Sciatic nerve (tissue), 2 donors: ENCODE measurements at places on chromosomes 16 and 17.

DNA sequence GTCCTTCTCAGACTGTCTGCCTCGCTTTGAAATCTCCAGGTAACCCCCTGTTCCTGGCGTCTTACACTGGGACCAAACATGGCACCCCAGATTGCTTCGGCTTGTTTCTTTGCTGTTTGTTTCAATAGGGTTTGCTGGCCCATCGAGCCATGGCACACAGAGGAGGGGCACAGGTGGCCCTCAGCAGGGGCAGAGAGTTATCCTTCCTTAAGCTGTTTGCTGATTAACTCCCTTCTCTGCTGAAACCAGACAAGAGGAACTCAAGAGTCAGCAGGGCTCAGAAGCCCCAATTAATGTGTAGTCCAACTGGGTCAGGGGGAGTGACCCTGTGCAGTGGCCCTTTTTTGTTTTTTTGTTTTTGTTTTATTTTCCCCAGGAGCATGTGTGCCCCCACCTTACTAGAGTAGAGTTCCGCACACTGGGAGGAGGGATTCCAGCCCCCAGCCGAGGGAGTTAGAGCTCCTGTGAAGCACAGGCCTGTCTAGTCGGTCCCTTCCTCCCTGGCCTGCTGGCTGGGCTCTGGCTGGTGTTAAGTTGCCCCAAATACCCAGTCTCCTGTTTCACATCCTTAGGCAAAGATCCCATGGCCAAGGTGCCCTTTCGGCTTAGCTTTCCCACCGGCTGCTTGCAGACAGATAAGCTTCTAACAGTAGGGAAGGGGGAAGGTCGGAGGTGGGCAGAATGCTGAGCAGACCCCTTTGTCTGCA, 39.3 kb downstream of the YPEL2 start:
- no peak for DNase-seq

- DNase-seq: no peak
These were observed 31.8 kb upstream of the NSRP1 start for GRCh38 chr17:30084788-30085187.

DNA sequence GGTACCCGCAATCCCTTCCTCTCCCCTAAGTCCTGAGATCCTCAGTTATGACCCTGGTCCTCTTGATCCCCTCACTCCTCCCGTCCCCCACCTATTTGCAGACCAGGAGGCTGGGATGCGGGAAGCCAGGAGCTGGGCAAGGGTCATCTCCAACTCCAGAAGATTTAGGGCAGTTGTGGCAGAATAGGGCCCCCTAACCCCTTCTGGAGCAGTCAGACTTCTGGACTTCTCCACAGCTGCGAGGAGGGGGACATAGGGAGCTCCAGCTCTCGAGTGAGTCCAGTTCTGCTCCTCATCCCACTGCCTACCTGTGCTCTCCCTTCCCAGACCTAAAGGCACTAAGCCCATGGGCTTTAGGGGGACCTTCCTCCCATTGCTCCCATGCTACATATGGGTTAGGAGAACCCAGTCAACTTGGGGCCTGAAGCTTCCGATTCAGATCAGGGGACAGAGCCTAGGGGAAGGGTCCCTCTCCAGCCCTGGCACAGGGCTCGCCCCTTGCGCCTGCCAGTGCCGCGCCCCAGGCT, 1.3 kb downstream of the WNK4 start:
- no peak for DNase-seq

DNA sequence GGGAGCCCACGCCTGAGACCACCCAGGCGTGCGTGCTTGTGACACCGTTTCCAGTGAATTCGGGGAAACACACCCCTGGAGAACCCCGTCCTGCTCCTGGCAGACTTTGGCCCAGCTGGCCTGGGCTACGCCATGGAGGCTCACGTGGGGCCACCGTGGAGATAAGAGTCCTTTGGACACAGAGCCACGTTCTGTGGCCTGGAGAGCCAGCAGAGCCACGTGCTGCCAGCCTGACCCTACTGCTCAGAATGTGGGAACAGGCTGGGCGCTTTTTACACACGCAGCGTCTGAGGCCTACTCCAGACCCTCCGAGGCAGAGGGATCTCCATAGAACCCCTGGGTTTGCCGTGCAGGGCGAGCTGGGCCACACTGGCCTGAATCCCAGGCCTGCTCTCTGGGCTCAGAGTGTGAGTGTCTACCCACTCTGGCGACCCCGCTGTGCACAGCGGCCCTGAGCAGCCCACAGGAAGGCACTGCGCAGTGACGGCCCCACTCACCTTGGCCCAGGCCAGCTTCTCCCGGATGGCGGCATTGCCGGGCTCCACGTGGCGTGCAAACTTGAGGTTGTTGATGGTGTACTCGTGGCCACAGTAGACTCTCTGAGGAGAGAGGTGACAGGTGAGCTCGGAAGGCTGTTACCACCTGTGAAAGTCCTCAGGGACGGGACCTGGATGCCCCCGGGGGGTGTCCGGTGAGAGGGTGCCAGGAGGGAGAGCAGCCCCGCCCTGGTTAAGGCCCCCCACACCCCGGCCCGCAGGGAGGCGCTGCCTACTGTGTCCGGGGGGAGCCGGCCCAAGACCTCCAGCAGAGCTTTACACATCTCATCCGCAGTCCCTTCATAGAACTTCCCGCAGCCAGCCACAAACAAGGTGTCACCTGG, 10.0 kb downstream of the HAGH start:
- DNase-seq: no peak

GRCh38 chr17:3015890-3016289, 47.5 kb downstream of the OR1D5 start:
- no peak for DNase-seq

- DNase-seq: no peak
These were observed 668 bp downstream of the MMP15 start for GRCh38 chr16:58026139-58026704.

GRCh38 chr17:44636562-44636961, 19.7 kb upstream of the MEIOC start:
- no peak for DNase-seq

GRCh38 chr16:68379472-68380347, 68.6 kb downstream of the SMPD3 start:
- no peak for DNase-seq

DNA sequence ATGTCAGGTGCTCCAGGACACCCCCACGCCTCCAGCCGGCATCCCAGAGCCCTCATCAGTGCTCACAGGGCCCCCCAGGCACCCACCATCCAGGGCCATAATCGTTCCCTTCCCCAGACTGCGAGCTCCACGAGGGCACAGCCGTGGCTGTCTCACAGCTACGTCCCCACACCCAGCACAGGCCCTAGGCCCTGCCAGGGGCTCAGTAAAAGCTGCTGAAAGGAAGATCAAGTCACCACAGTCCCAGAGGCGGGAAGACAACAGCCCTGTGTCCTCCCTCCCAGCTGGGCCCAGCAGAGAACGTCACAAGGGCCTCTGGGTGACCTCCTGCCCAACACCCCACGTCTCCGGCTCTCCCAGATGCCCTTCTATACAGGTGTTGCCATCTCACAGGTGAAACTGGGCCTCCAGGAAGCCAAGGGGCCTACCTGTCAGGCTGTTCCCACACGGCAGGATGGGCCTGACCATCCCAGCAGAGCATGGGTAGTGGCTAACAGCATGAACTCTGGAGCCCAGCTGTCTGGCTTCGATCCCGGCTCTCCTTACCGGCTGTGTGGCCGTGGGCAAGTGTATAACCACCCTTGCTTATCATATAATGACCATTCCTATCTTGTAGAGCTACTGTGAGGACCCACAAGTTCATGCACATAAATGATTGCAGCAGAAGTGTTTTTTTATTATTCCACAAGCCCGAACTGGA, 17.9 kb downstream of the ARL2BP start:
- DNase-seq: peak; percentile 56

DNA sequence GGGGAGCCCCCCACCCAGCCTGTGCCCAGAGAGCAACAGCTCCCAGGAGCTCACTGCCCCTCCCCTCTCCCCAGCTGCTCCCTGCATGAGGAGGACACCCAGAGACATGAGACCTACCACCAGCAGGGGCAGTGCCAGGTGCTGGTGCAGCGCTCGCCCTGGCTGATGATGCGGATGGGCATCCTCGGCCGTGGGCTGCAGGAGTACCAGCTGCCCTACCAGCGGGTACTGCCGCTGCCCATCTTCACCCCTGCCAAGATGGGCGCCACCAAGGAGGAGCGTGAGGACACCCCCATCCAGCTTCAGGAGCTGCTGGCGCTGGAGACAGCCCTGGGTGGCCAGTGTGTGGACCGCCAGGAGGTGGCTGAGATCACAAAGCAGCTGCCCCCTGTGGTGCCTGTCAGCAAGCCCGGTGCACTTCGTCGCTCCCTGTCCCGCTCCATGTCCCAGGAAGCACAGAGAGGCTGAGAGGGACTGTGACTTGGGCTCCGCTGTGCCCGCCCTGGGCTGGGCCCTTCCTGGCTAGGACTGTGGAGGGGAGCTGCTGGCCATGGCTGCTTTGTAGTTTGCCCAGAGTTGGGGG, 584 bp downstream of the TCAP start:
- no peak for DNase-seq

GRCh38 chr17:56594320-56595107, 1.0 kb downstream of the NOG start:
- no peak for DNase-seq

GRCh38 chr16:27387724-27388123, 14.2 kb upstream of the IL21R start:
- DNase-seq: no peak

GRCh38 chr16:20084624-20085226, 11.0 kb upstream of the GPR139 start:
- no peak for DNase-seq

DNA sequence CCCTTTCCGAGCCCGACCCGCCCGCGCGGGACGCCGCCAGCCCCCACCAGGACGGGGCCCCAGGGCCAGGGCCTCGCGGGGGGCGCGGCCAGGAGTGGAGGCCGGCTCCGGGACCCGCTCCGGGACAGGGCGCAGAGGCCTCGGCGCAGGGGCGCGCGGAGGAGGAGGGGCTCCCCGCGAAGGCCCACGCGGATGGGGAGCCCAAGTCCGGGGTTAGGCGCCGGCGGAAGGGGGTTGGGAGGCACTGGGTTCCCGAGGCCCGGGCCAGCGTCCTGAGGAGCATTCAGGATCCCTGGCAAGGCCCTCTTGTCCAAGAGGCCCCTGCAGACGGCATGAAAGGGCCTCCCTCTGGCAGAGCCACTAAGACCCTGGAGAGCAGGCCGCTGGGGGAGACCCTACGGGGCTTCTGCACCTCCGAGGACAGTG, 57.8 kb upstream of the CIBAR2 start:
- DNase-seq: no peak

DNA sequence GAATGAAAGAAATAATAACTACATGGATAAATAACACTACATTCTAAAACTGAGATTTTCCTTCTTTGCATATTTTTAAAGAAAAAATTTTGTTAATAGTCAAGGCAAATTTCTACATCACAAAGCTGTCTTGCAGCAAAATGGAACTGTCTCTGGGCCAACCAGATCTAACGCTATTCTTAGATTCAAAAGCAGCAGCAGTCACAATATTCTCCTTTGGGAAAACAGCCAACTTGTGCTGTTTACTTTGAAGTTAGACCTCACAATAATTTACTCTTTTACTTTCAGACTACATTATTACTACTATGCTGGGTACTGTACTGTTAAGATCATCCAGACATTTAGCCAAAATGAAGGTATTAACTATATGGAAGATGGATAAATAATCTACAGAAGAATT, 189.1 kb downstream of the CEP112 start:
- no peak for DNase-seq

DNA sequence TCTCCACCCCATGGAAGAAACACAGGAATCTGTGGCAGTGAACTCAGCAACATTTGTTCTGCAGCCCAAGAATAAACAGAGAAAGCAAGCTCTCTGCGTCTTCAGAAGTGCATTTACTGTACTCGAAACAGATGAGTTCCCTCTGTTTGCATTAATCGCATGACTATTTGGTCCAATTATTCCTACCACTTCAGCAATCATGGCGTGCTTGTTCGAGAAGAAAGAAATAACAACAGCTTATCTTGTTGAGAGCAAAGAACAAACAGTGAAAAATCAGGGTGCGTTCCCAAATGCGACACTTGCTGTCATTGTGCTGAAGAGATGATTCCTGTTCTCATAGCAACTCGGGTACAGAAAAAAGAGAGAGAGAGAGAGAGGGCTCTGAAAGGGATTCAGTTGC, 445.3 kb upstream of the MAF start:
- DNase-seq: no peak

DNA sequence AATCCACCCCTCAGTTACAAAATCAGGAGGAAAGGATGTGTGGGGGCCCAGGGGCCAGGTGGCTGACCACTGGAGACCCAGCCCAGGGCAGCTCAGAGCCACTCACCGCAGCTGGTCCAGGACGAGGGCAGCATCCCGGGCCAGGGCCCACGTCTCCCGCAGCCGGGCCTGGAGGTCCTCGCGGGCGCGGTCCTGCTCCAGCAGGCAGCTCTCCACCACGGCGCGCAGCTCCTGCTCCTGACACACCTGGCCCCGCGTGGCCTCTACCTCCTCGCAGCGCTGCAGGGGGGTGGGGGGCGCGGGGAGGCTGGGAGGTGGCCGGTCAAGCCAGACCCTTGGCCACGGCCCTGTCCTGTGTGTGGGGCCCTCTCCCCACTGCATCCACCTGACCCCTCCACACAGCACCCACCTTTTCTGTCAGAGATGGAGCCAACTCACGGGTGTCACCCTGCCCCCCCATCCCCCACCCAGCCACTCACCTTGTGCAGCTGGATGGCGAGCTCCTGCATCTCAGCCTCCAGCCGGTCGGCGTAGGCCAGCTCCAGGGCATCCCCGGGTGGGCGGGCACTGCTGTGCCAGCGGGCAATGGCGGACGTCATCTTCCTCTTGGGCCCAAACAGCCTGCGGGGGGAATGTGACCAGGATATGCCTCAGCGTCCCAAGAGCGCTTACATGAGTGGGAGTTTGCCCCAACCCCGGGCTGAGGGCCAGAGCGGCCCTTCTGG, 5.1 kb downstream of the NUDT16L1 start:
- DNase-seq: no peak

DNA sequence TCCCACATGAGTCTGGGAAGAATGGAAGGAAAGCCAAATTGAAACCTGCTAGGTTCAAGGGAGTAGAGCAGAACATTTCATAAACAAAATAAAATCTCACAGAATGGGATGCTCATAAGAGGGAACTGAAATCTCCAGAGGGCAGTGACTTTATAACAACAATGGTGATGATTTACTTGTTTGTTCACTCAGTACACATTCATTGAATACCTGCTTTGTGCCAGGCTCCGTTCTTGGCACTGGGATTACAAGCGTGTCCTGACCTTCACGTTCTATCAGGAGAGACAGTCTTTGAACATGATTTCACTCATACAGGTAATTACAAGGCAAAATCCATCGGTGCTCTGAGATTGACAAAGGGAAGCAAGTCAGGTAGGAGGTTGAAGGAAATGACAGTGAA, 356.3 kb downstream of the HAPSTR1 start:
- DNase-seq: no peak

DNA sequence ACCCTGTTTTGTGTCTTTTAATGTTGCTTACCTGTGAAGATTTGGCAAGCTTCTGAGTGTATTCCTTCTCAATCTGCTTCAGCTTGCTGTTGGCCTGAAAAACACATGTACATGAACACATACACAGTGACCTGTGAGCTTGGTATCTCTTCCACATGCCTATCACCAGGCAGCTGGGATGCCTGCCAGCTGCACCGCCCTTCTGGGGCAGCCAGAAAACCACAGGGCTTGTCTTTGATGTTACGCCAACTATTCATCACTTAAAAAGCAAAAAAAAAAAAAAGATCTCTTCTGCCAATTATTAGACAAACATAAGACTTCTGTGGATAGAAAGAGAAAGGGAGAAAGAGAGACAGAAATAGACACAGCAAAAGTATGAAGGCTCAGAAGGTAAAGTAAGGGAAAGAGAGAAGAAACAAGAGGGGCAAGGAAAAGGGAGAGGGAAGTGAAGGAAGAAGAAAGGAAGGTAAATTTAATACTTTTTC, 189.2 kb upstream of the AXIN2 start:
- peak; percentile 66 for DNase-seq

- DNase-seq: no peak
These were observed 60.9 kb downstream of the PDPK1 start for GRCh38 chr16:2598723-2599122.

- DNase-seq: no peak
These were observed 121.6 kb downstream of the CHD9 start for GRCh38 chr16:53176434-53176833.
